ENCODE measurements at places on chromosomes 3 and 15. TPM values are rescaled to one million over a fixed set of nuclear protein-coding genes. Genes with fewer than 3 reads are reported as not detected.
A peak's percentile ranks its signal among the peaks of the same experiment; 100 is the strongest.

Gene SLC22A14
- total RNA-seq = 0.78 TPM

- DNase-seq = no peak
Measured at GRCh38 chr3:172305552-172305951, 142.7 kb downstream of the GHSR start.

Gene GABRR3
- not detected for total RNA-seq

DNA sequence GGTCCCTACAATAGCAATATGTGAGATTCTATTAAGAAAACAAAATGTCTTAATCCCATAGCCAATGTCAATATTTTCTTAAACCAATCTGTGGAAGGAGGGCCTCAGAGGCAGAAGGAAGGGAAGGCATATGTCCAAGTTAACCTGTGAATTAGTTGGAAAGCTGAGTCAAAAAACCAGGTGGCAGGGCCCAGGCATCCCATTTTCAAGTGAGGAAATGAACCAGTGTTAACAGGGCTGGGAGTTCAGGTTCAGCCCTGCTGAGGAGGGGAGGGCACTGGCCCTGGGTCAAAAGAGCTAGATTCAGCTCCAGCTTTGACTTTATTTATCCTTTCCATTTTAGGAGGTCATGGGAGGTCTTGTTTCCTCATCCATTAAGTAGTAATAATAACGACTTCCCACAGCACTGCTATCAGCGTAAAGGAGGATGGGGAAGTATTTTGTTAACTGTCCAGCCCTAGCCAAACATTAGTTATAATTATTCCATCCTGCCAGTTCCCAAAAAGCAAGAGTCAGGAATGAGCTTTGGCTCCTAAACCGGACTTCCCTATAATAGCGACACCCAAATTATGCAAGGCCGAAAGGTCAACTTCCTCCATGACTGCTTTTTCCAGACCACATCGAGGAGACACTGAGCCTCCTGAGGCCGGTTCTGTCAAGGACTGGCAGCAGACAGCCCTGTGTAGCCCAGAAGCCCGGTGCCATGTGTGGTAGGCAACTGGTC is 3.2 kb downstream of the MASP1 start:
- no peak for DNase-seq

Gene CFAP100
- not detected for total RNA-seq

GRCh38 chr3:189353988-189354889 is 182.5 kb downstream of the TPRG1 start:
- no peak for DNase-seq

Gene IL17RE
- 0.68 TPM for total RNA-seq

- DNase-seq = peak; percentile 54
Measured at GRCh38 chr3:10344147-10344943, 23.4 kb upstream of the SEC13 start.

GRCh38 chr3:168914662-168915061 is 748.9 kb downstream of the MECOM start:
- DNase-seq = no peak

Gene GATM
- total RNA-seq = 36.4 TPM

GRCh38 chr3:185982632-185983031 is 44.8 kb upstream of the TRA2B start:
- DNase-seq = no peak

Gene TM4SF18
- not detected for total RNA-seq

GRCh38 chr15:68209272-68209671 is 4.1 kb upstream of the CALML4 start:
- no peak for DNase-seq

Gene LSAMP
- 0.03 TPM for total RNA-seq

Gene GP9
- not detected for total RNA-seq

Gene MEGF11
- total RNA-seq = not detected

GRCh38 chr15:67303490-67304363 is 49.1 kb downstream of the IQCH start:
- peak; percentile 32 for DNase-seq

GRCh38 chr3:62605413-62606068 is 232.2 kb upstream of the FEZF2 start:
- no peak for DNase-seq

GRCh38 chr3:71066356-71066755 is 517.2 kb downstream of the FOXP1 start:
- DNase-seq = no peak

- DNase-seq = no peak
Measured at GRCh38 chr15:57410373-57410772, 34.1 kb downstream of the CGNL1 start.

GRCh38 chr15:56208185-56208584 is 35.5 kb downstream of the RFX7 start:
- DNase-seq = no peak

DNA sequence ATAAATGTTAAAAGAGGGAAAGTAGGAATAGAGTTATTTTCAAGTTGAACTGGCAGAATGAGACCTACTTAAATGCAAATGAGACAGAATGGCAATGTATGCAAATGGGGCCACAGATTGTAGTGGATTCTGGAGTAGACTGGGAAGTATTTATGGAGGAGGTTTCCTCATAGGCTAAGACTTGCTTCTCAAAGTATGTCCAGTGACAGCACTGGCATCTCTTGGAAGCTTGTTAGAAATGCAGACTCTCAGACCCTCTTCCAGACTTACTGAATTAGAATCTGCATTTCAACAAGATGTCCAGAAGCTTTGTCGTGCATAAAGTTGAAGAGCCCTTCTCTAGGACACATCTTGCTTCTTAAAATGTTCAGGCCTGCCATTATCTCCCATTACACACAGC is 67.8 kb upstream of the SNTN start:
- no peak for DNase-seq

GRCh38 chr3:154229217-154229590 is 95.1 kb downstream of the DHX36 start:
- DNase-seq = no peak

DNA sequence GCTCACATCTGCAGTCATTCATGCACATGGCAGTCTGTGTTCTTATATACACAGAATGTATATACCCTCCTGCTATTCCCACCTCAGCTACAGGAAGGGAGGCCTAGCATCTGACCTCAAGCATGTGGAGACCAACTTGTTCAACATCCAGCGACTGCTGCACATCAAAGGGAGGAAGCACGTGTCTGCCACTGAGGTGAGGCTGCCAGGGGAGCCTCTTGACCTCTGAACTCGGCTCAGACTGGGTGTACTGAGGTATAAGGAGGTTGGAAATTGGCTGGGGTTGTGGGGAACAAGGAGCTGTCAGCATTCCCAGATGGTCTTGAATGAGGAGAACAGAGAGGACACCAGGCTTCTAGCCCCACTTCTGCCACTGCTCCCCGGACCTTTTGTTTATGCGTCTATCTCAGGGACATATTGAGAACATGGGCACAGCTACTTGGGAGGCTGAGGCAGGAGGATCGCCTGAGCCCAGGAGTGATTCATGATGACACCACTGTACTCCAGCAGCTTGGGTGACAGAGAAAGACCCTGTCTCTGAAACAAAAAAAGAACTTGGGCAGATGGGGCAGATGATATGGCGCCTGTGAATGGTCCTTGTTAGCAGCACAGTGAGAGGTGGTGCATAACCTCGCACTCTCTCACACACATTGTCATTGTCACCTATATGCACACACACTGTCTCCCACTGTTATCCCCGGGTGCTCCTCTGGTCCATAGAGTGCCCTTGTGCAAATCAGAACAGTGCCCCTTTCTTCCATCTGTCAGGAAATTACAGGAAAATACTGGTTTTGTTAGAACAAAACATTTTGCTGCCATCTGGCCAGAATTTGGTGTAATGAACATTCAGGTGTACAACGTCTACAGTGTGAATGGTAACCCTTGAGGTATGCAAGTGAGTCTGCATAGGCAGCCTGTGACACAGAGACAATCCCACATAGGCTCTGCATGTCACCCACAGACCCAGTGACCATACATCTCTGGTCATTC is 5.4 kb downstream of the VILL start:
- DNase-seq = no peak

DNA sequence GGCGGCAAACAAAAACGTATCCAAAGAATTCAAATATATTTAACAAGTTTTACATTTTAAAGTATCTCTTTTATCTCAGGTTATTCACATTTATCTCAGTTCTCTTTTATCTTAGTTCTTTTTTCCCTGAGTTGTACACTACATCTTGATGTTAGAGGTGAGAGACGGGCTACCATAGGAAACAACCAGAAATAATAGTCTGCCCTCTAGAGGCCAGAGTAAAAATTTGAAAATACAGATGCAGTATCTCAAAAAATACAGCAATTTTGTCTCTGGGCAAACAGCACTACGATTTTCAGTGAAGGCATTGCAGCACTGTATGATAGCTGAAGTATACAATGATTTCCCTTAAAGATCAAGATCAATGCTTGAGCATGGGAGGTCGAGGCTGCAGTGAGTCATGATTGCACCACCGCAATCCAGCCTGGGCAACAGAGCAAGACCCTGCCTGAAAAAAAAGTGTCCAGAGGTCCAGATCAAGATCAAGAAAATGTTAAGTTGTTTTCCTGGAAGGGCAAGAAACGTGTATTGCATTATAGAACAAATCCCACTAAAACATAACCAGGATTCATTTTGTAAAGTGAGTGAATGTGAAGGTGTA is 82.6 kb upstream of the ATP11B start:
- DNase-seq = peak; percentile 49

Measured in myocyte (in vitro differentiated cells).